A549 treated with Hydrocortisone at 1 μM for 4 hours (cell line): ENCODE measurements at places on chromosomes 6 and 20. TPM values are rescaled to one million over a fixed set of nuclear protein-coding genes. Genes with fewer than 3 reads are reported as not detected.

The DAAM2 gene
- 0.09 to 0.52 TPM (median 0.13 TPM) in 5 replicates for total RNA-seq

The ADGRF1 gene
- total RNA-seq, result 0.05 TPM in 1 of 5 replicates, not detected in the others

The FYN gene
- total RNA-seq, result 3.1 to 8.8 TPM (median 5.1 TPM) in 5 replicates

The CD40 gene
- 3.1 to 5.1 TPM (median 4.1 TPM) in 5 replicates for total RNA-seq

The DYNLT2 gene
- 0.46 to 0.69 TPM (median 0.61 TPM) in 5 replicates for total RNA-seq

The DEFB124 gene
- 0.38 to 1.1 TPM (median 0.76 TPM) in 3 of 5 replicates, not detected in the others for total RNA-seq

The DNAJC5 gene
- total RNA-seq, result 27.2 to 30.6 TPM (median 28.7 TPM) in 5 replicates

The OVOL2 gene
- 0.20 to 0.33 TPM (median 0.28 TPM) in 5 replicates for total RNA-seq
